ENCODE measurements at places on chromosomes 2 and 18.

DNA sequence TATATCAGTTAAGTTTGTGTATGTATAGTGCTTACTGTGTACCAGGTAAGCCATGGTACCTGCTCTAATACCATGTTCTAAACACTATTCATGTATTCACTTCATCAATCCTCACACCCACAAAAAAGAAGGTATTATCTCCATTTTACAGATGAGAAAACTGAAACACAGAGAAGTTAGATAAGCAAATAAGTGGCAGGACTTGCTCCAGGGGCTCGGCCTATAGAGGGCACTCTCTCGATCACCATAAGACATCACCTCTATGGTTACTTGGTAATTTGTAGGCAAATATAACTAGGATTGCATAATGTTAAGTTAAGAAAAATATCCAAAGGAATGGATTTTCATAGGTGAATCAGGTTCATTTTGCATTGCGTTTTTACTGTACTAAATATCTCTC is 118.1 kb upstream of the FN1 start:
- DNase-seq: no peak

DNA sequence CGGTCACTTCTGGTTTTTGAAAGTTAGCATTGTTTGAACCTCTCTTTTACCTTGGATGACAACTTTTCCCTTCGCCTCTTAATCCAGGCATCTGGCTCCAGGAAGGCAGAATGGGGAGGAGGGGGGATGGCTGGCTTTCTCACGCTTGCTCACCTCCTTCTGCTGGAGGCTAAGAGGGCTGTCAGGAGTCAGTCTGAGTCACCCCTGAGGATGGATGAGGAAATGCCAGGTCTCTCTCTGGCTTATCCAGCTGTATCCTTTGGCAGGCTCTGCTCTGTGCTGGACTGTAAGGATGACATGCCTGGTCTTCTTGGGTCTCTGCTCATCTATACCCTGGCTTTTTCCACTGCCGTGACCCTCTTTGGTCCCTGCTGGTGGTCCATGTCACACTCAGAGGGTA is 142.9 kb upstream of the GYPC start:
- DNase-seq: no peak

- no peak for DNase-seq
Observed at GRCh38 chr2:204425821-204426220, 119.5 kb upstream of the PARD3B start.

DNA sequence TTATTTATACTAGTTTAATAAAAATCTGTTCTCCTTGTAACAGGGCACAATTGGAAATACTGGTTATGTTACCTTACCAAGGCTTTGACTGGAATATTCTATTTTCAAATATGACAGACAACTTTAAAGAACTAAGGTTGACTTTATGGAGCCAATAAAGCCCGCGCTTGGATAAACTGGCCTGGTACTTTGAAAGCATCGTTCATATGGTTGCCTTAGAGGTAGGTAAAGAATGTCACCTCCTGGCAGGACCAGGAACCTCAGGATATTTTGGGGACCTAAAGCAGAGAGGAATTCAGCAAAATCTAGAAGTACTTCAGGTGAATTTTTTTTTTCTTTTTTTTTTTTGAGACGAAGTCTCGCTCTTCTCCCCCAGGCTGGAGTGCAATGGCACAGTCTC is 71.2 kb upstream of the CREB1 start:
- DNase-seq: no peak

- DNase-seq: no peak
Observed at GRCh38 chr2:236674646-236675045, 105.0 kb downstream of the ACKR3 start.

DNA sequence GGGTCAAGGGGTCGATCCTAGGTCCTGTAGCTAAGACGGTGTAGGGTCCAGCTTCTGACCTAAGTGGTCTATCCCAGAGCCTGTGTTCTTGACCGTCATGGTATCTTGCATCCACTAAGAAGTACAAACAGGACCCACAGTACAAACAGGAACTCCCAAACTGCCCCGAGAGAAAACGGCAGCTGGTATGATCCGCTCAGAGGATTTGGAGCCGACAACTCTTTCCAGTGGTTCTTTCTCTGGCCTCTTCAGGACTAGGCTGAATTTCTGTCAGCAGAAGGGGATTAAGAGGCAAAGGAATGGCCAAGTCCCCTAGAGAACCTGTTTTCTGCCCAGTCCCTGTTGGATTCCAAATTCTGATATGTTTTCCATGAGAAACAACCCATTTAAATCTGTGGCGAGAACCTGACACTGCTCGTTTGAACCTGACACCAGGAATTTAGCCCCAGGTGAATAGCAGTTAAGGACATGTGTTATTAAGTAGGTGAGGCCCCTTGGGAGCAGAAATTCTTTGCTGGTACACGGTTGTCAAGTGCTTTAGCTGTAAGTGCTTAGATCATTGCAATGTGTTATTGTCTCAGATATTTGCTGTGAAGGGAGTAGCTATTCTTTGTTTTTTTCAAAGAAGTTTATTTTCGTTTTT is 50.5 kb upstream of the TXNDC2 start:
- DNase-seq: no peak

GRCh38 chr2:118523761-118524160 is 323.7 kb downstream of the EN1 start:
- DNase-seq: no peak

DNA sequence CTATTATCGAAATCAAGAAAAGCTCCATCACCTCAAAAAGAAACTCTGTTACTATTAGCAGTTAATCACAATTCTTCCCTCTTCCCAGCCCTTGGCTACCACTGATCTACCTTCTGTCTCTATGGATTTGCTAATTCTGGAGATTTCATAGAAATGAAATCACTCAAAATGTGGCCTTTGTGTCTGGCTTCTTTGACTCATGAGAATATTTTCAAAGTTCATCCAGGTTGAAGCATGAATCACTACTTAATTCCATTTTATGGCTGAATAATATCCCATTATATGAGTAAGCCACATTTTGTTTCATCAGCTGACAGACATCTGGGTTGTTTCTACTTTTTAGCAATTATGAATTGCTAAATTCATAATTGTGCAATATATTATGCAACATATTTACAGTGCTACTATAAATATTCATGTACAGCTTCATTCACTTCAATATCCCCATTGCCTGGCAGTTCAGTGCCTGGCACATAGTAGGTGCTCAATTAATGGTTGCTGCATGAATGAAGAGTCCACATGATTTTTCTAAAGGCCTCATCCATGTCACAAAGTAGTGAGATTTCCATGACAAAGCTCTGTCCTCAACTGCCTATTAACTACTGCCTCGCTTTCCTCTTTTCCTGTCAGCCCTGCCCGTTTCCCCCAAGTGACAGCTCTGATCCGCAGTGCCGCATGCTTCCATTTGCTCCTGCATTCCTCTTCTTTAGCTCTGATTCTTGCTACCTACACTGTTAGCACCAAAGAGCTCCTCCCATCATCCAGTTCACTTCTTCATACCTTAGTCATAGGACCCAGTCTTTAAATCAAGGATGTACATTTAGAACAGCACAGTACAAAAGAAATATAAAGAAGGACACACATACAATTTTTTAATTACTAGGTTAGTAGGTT is 32.8 kb downstream of the CCDC93 start:
- DNase-seq: no peak

GRCh38 chr18:24770311-24771024 is 310.0 kb downstream of the HRH4 start:
- no peak for DNase-seq

GRCh38 chr2:126863336-126864015 is 35.2 kb upstream of the TEX51 start:
- no peak for DNase-seq

GRCh38 chr2:46325182-46325928 is 28.1 kb downstream of the EPAS1 start:
- no peak for DNase-seq

- no peak for DNase-seq
Observed at GRCh38 chr18:76437011-76437410, 58.0 kb downstream of the ZNF516 start.

- DNase-seq: no peak
Observed at GRCh38 chr2:45119855-45120254, 110.6 kb upstream of the SIX2 start.

- no peak for DNase-seq
Observed at GRCh38 chr2:185942855-185943254, 204.3 kb downstream of the FSIP2 start.

DNA sequence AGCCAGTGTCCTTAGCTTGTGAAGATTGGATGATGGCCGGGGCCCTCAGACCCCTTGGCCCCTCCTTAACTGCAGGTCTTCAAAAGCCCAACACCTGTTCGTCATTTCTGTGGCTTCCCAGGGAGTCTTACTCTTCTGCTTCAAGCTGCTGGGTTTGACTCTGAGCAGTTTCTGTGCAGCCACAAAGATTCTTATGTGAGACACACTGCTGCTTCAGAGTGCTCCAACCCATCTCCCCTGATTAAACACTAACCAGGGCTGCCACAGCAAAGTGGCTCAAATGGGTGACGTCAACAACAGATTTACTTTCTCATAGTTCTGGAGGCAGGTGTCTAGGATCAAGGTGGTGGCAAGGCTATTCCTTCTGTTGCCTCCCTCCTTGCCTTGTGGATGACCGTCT is 40.8 kb downstream of the TSN start:
- no peak for DNase-seq

DNA sequence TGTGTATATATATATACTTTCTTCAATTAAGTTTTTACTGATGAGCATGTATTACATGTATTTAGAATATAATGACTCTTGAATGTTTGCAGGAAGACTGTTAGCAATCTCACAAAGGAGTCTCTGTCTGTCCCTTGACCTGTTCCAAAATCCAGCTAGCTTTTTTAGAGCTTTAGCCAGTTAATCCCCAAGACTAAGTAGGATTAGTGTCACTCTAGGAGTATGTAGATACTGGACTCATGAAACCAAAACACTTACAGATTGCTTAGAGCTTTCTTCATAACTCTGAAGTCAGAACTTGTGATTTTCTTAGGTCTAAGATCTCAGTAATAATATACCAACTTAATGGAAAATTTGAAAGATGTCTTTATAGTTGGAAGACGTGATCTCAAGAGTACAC is 2.2 kb downstream of the UBXN4 start:
- no peak for DNase-seq

All from HEK293T (cell line).